ENCODE measurements at places on chromosomes 2 and 18.

DNA sequence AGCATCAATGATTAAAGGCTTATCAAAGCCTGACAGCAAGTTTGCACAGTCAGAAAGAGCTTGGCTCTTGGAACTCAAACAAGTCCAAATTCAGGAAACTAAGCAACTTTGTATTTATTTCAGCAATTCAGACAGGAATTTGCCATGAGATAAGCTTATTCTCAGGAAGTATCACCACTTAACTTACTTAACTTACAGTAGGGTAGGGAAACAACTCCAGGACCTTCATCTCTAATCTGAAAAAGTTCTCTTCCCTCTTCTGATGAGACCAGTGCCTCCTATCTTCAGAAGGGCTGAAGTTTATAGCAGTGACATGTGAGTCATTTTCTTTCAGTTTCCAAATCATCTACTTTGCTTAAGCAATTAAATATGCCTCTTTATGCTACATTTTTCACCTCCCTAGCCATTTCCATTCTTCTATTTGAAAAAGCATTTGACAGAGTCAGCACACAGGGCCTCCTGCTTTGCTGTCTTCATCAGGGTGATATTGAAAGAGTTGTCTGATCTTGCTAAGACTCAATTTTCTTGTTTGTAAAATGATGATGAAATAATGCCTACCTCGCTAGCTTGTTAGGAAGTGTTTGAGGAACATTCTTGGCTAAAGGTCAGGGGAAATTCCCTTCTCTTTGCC, 389.5 kb downstream of the RND3 start:
- DNase-seq, result no peak

DNA sequence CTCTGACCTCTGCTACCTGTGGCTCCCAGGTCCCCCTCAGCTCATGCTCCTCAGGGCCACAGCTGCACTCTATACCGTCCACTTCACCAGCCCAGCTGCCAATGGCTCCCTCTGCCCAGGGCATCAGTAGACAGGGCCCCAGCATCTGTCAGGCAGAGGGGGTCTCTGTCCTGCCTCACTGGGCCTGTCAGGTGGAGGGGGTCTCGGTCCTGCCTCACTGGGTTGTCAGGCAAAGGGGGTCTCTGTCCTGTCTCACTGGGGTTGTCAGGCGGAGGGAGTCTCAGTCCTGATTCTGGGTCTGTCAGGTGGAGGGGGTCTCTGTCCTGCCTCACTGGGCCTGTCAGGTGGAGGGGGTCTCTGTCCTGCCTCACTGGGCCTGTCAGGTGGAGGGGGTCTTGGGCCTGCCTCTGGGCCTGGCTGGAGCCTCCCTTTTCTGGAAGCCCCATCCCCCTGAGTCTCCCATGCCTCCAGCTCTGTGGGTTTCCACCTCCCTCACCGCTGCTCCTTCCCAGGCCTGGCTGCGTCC, 19.9 kb downstream of the SNORC start:
- DNase-seq, result no peak

DNA sequence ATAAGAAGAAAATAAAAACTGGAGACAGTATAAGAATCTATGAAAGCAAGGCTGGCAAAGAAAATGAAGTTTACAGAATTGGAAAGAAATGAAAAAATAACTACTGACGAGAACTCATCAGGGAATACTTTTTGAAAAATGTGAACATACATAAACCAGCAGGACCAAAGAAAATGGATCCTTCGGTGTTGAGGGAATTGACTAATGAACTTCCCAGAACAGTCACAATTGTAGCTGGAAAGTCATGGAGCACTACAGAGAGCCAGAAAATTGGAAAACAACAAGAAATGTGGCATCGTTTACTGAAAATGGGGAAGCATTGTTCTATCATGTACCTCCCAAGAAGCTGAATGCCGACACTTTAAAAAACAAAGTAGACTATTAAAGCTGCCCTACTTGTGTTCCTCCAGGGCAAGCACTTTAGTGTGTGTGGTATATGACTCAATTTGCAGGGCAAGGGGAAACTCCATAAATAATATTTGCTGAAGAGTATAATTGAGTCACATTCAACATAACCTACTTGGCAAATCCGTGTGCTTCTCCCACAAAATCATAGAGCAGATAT, 1221.6 kb upstream of the NRXN1 start:
- no peak for DNase-seq

DNA sequence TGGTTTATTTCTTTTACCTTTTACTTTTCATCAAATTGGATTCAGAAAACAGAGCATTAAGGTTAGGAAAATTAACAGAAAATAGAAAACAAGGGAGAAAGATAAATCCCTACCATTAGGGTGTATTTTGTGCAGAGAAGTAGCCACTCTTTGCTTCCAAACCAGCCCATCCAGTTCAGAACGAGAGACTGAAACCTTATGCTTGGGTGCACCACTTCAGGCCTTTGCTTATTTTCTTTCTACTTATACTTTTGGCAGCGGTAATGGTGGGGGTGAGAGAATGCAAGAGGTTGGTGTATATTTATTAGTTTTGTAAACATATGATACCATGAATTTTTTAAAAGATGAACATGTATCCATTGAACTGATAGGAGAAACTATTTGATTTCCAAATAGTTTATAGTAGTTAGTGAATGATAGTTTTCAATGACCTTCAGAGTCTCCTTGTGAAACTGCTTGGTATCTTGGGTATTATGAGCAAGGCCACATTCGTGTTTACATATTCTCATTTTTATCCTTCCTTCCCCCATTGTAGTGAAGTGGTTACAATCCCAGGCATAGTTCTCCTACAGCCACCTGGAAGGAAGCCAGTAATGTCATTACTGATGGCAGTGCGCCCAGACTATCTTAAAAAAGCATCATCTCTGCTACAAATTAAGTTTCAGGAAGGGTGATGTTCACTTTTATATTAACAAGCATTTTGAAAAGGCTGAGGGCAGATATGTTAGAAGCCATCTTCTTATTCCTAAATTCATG, 60.8 kb downstream of the MFSD6 start:
- no peak for DNase-seq

DNA sequence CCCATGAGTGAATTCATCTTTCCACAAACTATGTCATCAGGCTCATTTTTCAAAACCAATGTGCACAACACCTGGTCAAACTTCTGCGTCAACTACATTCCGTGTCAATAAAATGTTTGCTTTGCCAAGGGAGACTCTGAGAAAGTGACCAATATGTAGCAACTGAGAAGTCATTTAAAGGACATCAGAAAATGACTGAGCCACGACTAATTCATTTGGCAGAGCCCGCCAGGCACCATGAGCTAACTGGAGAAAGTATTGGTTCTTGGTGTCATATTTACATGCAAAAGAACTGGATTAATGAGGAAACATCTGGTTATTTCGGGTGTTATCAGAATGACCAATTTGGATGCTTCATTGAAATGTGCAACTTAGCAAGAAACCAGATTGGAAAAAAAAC, 7.2 kb downstream of the RND3 start:
- no peak for DNase-seq

- no peak for DNase-seq
These were observed 213.4 kb downstream of the STK39 start for GRCh38 chr2:168033966-168034365.

- no peak for DNase-seq
These were observed 35.3 kb downstream of the CRACDL start for GRCh38 chr2:98900721-98901120.

DNA sequence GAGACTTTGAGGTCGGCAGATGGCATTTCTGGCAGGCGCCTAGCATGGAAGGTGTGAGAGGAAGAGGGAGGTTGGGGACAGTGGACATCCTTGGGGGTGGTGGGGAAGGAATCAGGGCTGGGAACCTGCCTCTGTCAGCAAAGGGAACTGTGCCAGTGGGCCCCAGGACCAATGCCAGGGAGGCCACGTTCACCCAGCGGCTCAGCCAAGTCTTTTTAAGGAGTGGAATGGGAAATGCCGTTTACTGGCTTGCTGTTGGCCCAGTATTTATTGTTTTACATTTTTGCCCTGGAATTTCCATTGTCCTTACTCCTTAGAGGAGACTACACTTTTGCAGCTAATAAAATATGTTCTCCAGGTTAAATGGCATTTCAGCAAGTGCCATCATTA, 135.2 kb downstream of the MCFD2 start:
- no peak for DNase-seq

DNA sequence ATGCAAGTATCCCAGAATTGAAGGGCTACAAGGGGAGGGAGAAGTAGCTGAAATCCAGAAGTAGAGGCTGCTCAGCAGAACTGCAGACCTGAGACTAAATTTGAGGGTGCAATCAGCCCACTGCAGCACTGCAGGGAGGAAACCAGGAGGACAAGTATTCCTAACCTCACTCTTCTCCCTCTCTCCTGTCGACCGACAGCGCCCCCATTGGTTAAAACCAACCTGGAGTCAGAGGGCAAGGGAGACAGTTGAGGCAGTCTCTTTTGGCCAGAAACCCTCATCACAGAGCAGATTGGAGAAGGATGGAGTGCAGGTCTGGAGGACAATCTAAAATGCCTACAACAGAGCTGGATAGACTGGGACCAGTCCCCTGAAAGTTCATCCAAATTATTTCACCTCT, 768.9 kb upstream of the KLHL29 start:
- DNase-seq, result no peak

GRCh38 chr18:51133580-51134160, 63.8 kb downstream of the MEX3C start:
- DNase-seq, result no peak

- DNase-seq, result no peak
These were observed 267.8 kb downstream of the DPP10 start for GRCh38 chr2:114709936-114710850.

GRCh38 chr2:78940998-78941397, 84.5 kb upstream of the REG3G start:
- DNase-seq, result no peak

GRCh38 chr2:122636097-122636496, 880.6 kb downstream of the TSN start:
- DNase-seq, result no peak

GRCh38 chr2:26018184-26019055, 15.5 kb upstream of the RAB10 start:
- DNase-seq, result no peak
